Activated B cell treated with CpG ODN at 0.5 μM for 24 hours (primary cell): ENCODE measurements at places on chromosomes 7 and 10. TPM values are rescaled to one million over a fixed set of nuclear protein-coding genes. Genes with fewer than 3 reads are reported as not detected.

- peaks cover 8% of the 10 kb centered on the region for H3K27me3 ChIP-seq
- H3K27ac ChIP-seq, result no peak overlapping the region
- no peak for DNase-seq
Observed at GRCh38 chr7:2488272-2488645, 12.1 kb upstream of the GRIFIN start.

The NODAL gene
- total RNA-seq, result not detected in 2 replicates

The HOXA13 gene
- total RNA-seq, result not detected in 2 replicates

The CCDC201 gene
- total RNA-seq, result not detected in 2 replicates

- no peaks in the 10 kb centered on the region for H3K27me3 ChIP-seq
- no peak for DNase-seq
- H3K27ac ChIP-seq, result no peak overlapping the region
- no peaks in the 10 kb centered on the region for H3K36me3 ChIP-seq
Observed at GRCh38 chr10:5047912-5048628, 44.4 kb upstream of the AKR1C2 start.

GRCh38 chr7:2566348-2566889 is 7.6 kb downstream of the IQCE start:
- H3K27ac ChIP-seq, result no peak overlapping the region
- H3K36me3 ChIP-seq, result no peaks in the 10 kb centered on the region
- no peak for DNase-seq
- H3K4me3 ChIP-seq, result no peak overlapping the region

The ELOVL3 gene
- total RNA-seq, result not detected in 2 replicates

The UNCX gene
- total RNA-seq, result not detected in 2 replicates

The GCK gene
- 0.13 and 0.44 TPM in 2 replicates for total RNA-seq

DNA sequence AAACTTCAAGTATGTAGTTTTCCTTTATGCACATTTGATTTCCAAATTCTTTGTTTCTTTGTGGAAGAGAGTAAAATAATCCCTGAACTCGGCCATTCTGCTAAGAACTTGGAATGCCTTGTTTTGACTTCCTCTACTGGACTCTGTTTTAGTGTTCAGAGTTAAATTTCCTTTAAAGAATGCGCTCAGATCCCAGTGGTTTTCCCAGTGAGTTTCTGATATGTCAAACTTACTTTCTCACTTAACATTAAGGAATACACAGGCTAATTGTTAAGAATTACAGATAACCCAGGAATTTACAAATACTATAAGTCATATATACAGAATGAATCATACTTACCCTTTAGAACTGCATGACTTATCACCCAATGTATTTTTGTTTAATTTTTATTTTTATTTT is 1067.6 kb upstream of the CELF2 start:
- H3K4me1 ChIP-seq, result no peaks in the 10 kb centered on the region
- no peak overlapping the region for H3K27ac ChIP-seq
- H3K36me3 ChIP-seq, result no peaks in the 10 kb centered on the region
- no peak for DNase-seq
- no peaks in the 10 kb centered on the region for H3K27me3 ChIP-seq

DNA sequence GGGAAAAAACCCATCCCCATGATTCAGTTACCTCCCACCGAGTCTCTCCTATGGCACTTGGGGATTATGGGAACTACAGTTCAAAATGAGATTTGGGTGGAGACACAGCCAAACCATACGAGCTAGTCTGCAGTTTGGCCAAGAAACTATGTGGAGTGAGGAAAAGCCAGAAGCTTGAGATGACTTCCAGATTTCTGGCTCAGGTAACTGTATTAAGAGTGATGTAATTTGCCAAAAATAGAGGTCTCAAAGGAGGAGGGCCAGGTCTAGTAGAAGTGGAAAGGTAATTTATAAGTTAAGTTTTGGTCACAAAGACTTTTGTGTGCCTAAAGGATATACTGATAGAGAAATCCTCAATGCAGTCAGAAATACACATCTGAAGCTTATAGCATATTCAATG is 279.7 kb upstream of the MGMT start:
- H3K4me1 ChIP-seq, result no peaks in the 10 kb centered on the region
- H3K36me3 ChIP-seq, result no peaks in the 10 kb centered on the region
- no peak for DNase-seq
- H3K27ac ChIP-seq, result no peak overlapping the region
- H3K27me3 ChIP-seq, result no peaks in the 10 kb centered on the region

The GJD4 gene
- total RNA-seq, result not detected in 2 replicates

DNA sequence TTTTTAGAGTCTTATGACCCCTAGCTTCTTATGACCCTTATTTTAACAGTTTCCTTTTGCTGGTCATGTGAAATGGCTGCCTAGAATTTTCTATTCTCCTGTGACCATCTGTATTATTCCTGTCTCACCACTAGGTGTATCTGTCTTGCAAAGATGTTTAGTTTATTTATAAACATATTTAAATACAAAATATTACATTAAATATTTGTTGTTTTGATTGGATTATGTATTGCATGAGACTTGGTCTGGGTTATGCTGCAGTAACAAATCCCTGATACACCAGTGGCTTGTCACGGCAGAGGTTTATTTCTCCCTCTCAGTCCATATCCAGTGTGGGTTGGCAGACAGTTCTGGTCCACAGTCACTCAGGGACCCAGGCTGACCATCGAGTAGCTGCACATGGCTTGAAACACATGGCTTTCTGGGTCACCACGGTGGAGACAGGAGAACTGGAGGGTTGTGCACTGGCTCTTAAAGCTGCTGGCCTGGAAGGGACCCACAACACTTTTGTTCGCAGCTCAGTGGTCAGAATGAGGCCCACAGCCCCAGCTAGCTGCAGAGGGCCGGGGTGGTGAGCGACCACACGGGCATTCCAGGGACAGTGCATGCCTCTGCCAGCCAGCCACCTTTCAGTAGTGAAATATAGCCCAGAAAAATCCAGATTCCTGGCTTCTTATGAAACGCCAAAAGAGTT is 7.4 kb downstream of the RASSF4 start:
- no peak overlapping the region for H3K4me3 ChIP-seq
- H3K27ac ChIP-seq, result no peak overlapping the region
- H3K36me3 ChIP-seq, result no peaks in the 10 kb centered on the region
- no peak for DNase-seq
- no peaks in the 10 kb centered on the region for H3K27me3 ChIP-seq

- no peak for DNase-seq
- peaks cover 7% of the 10 kb centered on the region for H3K36me3 ChIP-seq
Observed at GRCh38 chr10:21529032-21529910, 3.8 kb upstream of the SKIDA1 start.
